ENCODE measurements at places on chromosomes 1 and 21. TPM values are rescaled to one million over a fixed set of nuclear protein-coding genes. Genes with fewer than 3 reads are reported as not detected.

DNA sequence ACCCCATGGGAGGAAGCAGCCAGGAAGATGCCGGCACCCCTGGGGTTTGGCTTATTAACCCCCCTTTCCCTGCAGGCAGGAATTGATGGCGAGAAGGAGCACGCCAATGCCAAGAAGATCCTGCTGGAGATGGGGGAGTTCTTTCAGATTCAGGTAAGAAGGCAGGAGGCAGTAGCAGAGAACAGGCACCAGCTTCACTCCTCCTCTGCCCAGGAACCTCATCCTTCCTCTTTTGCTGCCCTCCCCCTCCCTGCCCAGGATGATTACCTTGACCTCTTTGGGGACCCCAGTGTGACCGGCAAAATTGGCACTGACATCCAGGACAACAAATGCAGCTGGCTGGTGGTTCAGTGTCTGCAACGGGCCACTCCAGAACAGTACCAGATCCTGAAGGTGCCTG lies 1.2 kb upstream of the RUSC1 start:
- no peak for ATAC-seq

GRCh38 chr1:37240897-37241296 lies 206.6 kb upstream of the GRIK3 start:
- ATAC-seq: no peak

GRCh38 chr1:109887884-109888283 lies 22.8 kb upstream of the CSF1 start:
- no peak for ATAC-seq

GRCh38 chr1:176696109-176696508 lies 233.1 kb downstream of the PAPPA2 start:
- ATAC-seq: no peak

GRCh38 chr1:239155466-239156091 lies 230.8 kb upstream of the CHRM3 start:
- ATAC-seq: no peak

DNA sequence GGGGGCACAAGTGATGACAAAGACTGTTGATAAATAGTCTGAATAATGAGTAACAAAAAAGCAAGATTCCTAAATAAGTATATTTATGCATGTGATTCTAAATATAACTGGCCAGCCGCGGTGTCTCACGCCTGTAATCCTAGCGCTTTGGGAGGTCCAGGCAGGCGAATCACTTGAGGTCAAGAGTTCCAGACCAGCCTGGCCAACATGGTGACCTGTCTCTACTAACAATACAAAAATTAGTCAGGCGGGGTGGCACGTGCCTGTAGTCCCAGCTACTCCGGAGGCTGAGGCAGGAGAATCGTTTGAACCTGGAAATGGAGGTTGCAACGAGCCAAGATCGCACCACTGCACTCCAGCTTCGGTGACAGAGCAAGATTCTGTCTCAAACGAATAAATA lies 161.5 kb downstream of the TOMM20 start:
- ATAC-seq: no peak

- no peak for ATAC-seq
These were observed at the start of gene HIVEP3 for GRCh38 chr1:41918450-41919043. HIVEP3 (minus strand) TSS chr1:41918922.

EFNA3 gene
- 0.77 TPM for total RNA-seq

DNA sequence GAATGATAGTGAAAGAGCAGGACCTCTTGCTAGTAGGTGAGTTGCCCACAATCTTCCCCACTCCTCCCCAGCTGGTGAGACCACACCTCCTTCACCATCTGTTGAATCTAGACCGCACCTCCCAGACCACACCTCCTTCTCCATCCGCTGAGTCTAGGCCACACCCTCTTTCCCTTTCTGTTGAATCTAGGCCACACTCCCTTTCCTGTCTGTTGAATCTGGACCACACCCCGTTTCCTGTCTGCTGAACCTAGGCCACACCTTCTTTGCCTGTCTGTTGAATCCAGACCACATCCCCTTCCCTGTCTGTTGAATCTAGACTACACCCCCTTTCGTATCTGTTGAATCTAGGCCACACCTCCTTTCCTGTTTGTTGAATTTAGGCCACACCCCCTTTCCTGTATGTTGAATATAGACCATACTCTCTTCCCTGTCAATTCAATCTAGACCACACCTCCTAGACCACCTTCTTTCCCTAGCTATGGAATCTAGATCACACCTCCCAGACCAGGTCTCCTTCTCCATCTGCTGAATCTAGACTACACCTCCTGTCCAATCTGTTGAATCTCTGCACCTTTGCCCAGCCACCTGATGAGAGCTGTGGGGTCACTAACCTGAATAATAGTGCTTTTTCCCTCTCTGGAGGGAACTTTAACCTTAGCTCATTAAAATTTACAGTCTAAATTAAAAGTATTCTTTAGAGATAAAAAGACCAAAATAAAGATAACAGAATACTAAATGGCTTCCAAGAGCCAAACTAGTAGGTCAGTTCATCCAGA lies 116.3 kb downstream of the DAB1 start:
- ATAC-seq: peak; percentile 46

Measured in gastroesophageal sphincter (tissue), 4 donors.